Skeletal muscle cell (primary cell): ENCODE measurements at places on chromosomes 5 and 9.
A peak's percentile ranks its signal among the peaks of the same experiment; 100 is the strongest.

- no peak for DNase-seq
These were observed 85.6 kb downstream of the SLC28A3 start for GRCh38 chr9:84254972-84255371.

DNA sequence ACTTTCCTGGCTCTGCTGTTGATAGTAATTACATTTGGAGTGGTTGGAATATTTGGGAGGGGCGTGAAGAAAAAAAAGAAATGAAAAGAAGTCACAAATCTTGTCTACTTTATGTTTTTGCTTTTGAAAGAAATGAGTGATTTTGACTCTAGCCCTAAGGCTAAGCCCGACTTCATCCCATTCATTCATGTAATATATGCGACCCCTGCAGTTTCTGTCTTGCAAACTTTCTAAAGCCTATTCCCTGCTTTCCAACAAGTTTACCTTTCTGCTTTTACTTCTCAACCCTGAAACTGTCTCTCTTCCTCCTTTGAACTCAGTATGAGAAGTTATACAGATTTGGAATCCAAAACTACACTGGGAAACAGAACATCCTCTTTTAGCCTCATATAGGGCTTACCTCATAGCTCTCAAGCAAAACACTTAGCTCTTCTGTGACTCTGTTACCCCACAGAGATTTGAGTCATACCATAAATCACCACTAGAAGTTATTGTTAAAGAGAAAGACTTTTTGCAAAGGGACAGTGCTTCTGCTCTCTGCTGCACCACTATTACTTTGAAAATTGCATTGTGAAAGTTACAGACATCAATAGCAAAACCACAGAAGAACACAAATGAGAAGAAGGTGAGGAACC lies 1.6 kb downstream of the CFAP95 start:
- peak; percentile 67 for DNase-seq

DNA sequence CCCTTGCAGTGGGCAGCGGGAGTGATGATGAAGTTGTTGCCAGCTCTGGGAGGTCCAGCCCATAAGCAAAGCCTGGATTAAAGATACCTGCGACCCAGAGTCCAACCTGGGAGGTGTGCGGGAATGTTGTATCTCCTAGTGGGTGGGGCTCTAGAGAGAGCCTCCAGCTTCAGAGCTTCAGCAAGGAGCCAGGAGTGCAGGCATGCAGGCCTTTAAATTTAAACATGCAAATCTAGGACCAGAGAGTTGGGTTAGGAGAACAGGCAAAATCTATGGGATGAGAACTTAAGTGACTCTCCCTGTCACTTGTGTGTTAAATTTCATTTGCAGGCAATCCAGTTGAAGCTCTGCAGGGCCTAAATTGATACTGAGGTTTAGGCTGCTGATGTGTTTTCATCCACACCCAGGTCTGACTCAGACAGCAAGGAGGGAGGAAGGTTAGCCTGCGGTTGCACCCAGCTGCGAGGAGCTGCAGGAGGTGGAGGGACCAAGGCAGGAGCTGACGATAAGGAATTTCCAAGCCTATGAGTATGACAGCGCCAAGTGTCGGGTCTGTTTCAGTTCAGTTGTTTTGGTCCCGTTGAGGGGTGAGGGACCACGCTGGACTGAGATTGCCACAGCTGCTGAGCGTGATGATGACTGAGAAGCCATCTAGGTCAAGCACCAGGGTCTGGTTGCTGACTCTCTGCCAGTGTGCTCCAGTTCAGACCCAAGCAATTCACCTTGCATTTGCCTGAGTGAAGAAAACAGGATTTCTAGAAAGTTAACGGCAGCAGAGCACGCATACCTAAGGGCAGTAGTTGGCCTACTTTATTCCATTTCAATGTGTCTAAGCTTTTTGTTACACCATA lies 243.0 kb downstream of the ICE1 start:
- DNase-seq = no peak

DNA sequence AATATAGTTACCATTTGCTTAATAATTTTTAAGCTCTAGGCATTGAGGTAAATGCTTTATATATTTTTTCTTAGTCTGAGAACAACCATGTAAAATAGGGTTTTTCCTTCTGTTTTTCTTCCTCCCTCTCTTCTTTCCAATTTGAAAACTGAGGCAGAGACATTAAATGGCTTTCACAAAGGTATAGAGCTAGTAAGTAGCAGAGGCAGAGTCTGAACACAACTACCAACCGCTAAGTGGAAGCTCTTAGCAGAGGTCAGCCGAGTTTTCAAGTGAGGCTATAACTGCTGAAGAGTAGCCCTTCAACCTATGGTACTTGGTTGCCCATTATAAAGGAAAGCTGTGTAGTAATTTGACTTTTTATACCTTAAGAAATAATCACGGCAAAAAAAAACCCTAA lies 187.1 kb downstream of the MEF2C start:
- DNase-seq = no peak

- no peak for DNase-seq
These were observed 1.2 kb downstream of the IER5L start for GRCh38 chr9:129176701-129177442.

DNA sequence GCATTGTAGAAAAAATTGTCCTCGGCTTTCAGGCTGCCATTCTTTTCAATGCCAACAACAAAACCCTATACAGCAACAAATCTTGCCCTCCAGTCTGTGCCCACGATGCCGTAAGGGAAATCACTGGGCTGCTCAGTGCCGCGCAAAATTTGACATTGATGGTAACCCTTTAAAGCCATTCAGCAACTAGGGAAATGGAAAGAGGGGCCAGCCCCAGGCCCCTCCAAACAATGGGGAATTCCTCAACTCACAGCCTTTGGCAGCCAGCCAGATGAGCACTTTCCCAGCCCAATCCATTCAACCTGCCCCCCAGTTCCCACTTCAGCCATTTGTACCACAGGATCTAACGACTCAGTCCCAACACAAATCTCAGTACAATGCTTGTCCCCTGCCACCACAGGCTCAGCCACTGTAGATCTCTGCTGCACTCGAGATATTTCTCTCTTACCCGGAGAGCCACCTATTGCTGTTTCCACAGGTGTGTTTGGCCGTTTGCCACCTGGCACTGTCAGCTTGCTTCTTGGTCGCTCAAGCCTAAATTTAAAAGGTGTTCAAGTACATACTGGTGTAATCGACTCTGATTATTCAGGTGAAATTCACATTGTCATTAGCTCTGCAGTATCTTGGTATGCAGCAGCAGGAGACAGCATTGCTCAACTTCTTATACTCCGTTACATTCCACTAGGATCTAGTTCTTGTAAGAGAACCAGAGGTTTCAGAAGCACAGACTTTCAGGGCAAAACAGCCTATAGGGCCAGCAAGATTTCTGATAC lies 103.3 kb downstream of the SYK start:
- no peak for DNase-seq

GRCh38 chr5:142455856-142456255 lies 131.0 kb upstream of the SPRY4 start:
- no peak for DNase-seq

GRCh38 chr5:149656576-149657182 lies 73.4 kb upstream of the PPARGC1B start:
- no peak for DNase-seq
